ENCODE measurements at places on chromosomes 3 and 15.

GRCh38 chr15:77830051-77830468 is 197.3 kb upstream of the LINGO1 start:
- peaks cover 2% of the 10 kb centered on the region for H3K4me1 ChIP-seq
- H3K4me3 ChIP-seq = no peak overlapping the region
- H3K27me3 ChIP-seq = no peaks in the 10 kb centered on the region
- H3K36me3 ChIP-seq = no peaks in the 10 kb centered on the region

- H3K27ac ChIP-seq = no peak overlapping the region
- H3K36me3 ChIP-seq = no peaks in the 10 kb centered on the region
Measured at GRCh38 chr15:79736435-79737000, 160.3 kb downstream of the MTHFS start.

GRCh38 chr3:151439652-151440125 is 21.2 kb downstream of the IGSF10 start:
- H3K4me1 ChIP-seq = no peaks in the 10 kb centered on the region
- DNase-seq = peak; percentile 89
- no peak overlapping the region for H3K27ac ChIP-seq
- H3K4me3 ChIP-seq = no peak overlapping the region
- H3K27me3 ChIP-seq = no peaks in the 10 kb centered on the region

DNA sequence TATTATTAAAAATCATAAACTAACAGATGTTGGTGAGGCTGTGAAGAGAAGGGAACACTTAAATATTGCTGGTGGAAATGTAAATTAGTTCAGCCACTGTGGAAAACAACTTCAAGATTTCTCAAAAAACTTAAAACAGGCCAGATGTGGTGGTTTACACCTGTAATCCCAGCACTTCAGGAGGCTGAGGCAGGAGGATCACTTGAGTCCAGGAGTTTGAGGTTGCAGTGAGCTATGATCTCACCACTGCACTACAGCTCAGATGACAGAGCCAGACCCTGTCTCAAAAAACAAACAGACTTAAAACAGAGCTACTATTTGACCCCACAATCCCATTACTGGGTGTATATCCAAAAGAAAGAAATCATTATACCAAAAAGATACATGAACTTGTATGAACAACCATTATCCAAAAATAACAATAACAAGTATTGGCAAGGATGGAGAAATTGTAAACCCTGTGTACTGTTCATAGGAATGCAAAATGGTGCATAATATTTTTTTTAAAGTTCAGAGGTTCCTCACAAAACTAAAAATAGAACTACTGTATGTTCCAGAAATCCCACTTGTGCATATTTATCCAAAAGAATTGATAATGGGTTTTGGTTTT is 25.5 kb downstream of the ZNF148 start:
- no peak for DNase-seq
- H3K27me3 ChIP-seq = no peaks in the 10 kb centered on the region
- no peaks in the 10 kb centered on the region for H3K4me1 ChIP-seq
- no peak overlapping the region for H3K27ac ChIP-seq
- H3K36me3 ChIP-seq = no peaks in the 10 kb centered on the region

- H3K27ac ChIP-seq = no peak overlapping the region
- peaks cover 32% of the 10 kb centered on the region for H3K4me1 ChIP-seq
- no peak for DNase-seq
- no peaks in the 10 kb centered on the region for H3K27me3 ChIP-seq
Measured at GRCh38 chr15:39471785-39472574, 108.9 kb upstream of the THBS1 start.

DNA sequence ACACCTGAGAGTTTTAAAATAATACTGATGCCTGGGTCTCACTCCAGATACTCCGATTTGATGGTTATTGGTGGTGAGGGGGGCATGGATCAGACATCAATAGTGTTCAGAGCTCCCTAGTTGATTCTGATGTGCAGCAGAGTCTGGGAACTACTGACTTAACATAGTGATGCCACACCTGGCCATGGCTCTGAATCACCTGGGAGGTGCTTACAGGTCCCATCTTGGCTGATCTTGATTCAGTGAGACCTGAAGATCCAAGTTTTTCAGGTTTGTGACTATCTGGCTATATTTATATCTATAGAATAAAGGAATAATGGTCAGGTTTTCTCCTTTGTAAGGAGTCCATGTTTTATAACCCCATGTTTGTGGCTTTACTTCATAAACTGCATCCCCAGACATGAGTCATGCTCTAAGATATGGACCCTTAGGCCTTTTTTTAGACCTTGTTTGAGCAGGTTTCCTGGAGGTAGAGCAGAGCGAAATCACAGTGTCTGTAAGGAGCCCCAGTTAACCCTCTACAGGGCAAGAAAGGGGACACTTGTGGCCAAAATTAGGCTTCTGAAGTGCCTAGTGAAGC is 101.4 kb downstream of the LARS2 start:
- H3K4me3 ChIP-seq = no peak overlapping the region
- H3K36me3 ChIP-seq = peaks cover 13% of the 10 kb centered on the region
- no peaks in the 10 kb centered on the region for H3K27me3 ChIP-seq
- H3K27ac ChIP-seq = no peak overlapping the region

GRCh38 chr3:110526777-110527727 is 544.6 kb upstream of the NECTIN3 start:
- no peaks in the 10 kb centered on the region for H3K36me3 ChIP-seq
- no peak overlapping the region for H3K27ac ChIP-seq
- no peak overlapping the region for H3K4me3 ChIP-seq
- no peaks in the 10 kb centered on the region for H3K4me1 ChIP-seq
- DNase-seq = no peak

- no peak for DNase-seq
- no peaks in the 10 kb centered on the region for H3K4me1 ChIP-seq
- no peak overlapping the region for H3K27ac ChIP-seq
Measured at GRCh38 chr3:24451461-24452099, 43.1 kb downstream of the THRB start.

GRCh38 chr3:142828703-142829305 is 60.1 kb downstream of the PCOLCE2 start:
- no peak overlapping the region for H3K27ac ChIP-seq
- DNase-seq = peak; percentile 83
- no peak overlapping the region for H3K4me3 ChIP-seq
- no peaks in the 10 kb centered on the region for H3K4me1 ChIP-seq

DNA sequence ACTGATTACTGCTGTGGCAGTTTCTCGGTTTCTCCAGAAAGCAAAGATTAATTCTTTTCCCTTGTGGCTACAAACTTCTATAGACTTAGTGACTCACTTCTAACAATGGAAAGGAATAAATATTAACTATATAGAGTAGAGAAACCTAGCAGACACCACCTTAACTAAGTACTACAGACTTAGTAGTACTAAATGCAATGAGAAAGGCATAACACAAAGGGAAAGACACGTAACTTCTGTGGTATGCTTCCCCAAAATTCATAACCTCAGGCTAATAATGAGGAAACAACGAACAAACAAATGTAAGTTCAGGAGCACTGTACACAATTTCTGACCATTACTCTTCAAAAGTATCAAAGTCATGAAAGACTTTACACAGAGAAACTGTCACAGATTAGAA is 31.2 kb downstream of the ATG3 start:
- DNase-seq = no peak
- no peaks in the 10 kb centered on the region for H3K27me3 ChIP-seq
- H3K4me1 ChIP-seq = no peaks in the 10 kb centered on the region
- no peak overlapping the region for H3K4me3 ChIP-seq
- peaks cover 11% of the 10 kb centered on the region for H3K36me3 ChIP-seq
- H3K27ac ChIP-seq = no peak overlapping the region

DNA sequence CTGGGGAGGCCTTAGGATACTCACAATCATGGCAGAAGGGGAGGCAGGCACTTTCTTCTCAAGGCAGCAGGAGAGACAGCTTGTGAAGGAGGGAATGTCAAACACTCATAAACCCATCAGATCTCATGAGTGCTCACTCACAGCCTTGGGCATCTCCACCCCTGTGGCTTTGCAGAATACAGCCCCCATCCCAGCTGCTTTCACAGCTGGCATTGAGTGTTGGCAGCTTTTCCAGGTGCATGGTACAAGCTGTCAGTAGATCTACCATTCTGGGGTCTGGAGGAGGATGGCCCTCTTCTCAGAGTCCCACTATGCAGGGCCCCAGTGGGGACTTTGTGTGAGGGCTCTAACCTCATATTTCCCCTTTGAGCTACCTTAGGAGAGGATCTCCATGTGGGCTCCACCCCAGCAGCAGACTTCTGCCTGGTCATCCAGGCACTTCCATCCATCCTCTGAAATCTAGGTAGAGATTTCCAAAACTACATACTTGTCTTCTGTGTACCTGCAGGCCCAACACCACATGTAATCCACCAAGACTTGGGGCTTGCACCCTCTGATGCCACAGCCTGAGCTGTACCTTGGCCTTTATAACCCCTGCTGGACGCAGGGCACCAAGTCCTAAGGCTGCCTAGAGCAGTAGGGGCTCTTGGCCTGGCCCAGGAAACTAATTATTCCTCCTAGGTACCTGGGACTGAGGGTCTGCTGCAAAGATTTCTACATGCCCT is 404.2 kb upstream of the EPHA6 start:
- no peaks in the 10 kb centered on the region for H3K36me3 ChIP-seq
- H3K27ac ChIP-seq = no peak overlapping the region
- H3K4me1 ChIP-seq = no peaks in the 10 kb centered on the region

- no peak overlapping the region for H3K27ac ChIP-seq
- H3K27me3 ChIP-seq = no peaks in the 10 kb centered on the region
- DNase-seq = no peak
- no peak overlapping the region for H3K4me3 ChIP-seq
- H3K4me1 ChIP-seq = no peaks in the 10 kb centered on the region
Measured at GRCh38 chr3:111694471-111694870, 99.3 kb upstream of the ZBED2 start.

DNA sequence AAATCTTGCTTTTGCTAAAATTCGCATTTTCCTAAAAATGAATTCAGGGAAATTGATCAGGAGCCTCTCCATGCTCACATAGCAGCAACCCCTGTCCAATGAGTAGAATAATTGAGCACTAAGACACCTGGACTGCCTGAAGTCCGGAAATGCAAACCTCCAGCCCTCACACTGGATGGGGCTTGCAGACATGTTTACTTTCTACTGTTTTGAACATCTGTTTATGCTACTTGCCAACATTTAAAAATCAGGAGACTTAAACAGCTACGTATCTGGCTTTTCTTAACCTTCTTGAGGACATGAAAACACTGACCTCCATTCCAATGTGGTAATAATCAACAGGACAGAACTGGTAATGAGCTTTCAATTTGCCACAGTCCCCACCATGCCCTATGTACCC is 184.4 kb downstream of the SHOX2 start:
- H3K27me3 ChIP-seq = peaks cover 1% of the 10 kb centered on the region
- no peaks in the 10 kb centered on the region for H3K36me3 ChIP-seq
- no peak overlapping the region for H3K27ac ChIP-seq
- H3K4me1 ChIP-seq = no peaks in the 10 kb centered on the region

- H3K27me3 ChIP-seq = no peaks in the 10 kb centered on the region
- peaks cover 22% of the 10 kb centered on the region for H3K4me1 ChIP-seq
- H3K27ac ChIP-seq = no peak overlapping the region
- no peak for DNase-seq
- no peak overlapping the region for H3K4me3 ChIP-seq
Measured at GRCh38 chr15:81026836-81027599, 26.3 kb downstream of the TLNRD1 start.

DNA sequence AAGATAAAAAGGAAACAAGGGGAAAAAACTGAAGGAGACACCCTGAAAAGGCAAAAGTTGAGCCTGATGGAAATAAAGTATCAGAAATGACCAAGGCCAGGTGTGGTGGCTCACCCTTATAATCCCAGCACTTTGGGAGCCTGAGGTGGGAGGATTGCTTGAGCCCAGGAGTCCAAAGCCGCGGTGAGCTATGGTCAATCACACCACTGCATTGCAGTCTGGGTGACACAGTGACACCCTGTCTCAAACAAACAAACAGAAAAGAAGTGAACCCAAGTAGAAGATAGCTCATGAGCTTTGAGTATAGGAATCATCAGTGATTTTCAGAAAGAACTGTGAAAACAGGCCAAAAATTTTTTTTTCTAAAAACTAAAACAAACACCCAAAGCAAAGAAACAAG is 26.4 kb upstream of the TBC1D23 start:
- no peak overlapping the region for H3K27ac ChIP-seq
- H3K36me3 ChIP-seq = no peaks in the 10 kb centered on the region
- no peak for DNase-seq
- H3K27me3 ChIP-seq = no peaks in the 10 kb centered on the region
- no peaks in the 10 kb centered on the region for H3K4me1 ChIP-seq
- H3K4me3 ChIP-seq = no peak overlapping the region

- no peak for DNase-seq
- no peak overlapping the region for H3K4me3 ChIP-seq
- H3K36me3 ChIP-seq = no peaks in the 10 kb centered on the region
- H3K27me3 ChIP-seq = peaks cover 6% of the 10 kb centered on the region
- H3K27ac ChIP-seq = no peak overlapping the region
- no peaks in the 10 kb centered on the region for H3K4me1 ChIP-seq
Measured at GRCh38 chr3:55469957-55470526, 17.1 kb downstream of the WNT5A start.

- no peak overlapping the region for H3K4me3 ChIP-seq
- H3K4me1 ChIP-seq = no peaks in the 10 kb centered on the region
- H3K27me3 ChIP-seq = no peaks in the 10 kb centered on the region
Measured at GRCh38 chr3:117606866-117607265, 897.3 kb downstream of the TUSC7 start.

Measured in common myeloid progenitor, CD34-positive (primary cell).